CD4-positive, alpha-beta memory T cell (primary cell): ENCODE measurements at places on chromosomes 6 and 20.

DNA sequence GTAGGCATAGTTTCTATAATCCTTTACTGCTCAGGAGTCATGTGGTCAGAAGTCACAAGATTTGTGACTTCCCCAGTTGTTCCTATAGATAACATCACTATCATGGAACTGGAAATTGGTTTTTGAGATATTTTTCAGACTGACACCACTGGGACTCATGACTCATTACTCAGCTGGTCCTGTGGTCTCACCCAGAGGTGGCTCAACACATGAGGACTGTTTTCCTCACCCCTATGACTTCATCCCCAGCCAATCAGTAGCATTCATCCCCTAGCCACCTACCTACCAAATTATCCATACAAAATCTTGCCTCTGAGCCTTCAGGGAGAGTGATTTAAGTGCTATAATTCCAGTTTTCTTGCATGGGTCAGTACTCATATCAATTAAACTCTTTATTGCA is 1217.7 kb downstream of the EPHA7 start:
- DNase-seq: no peak

GRCh38 chr6:18330548-18331081 is 56.5 kb upstream of the RNF144B start:
- no peak for DNase-seq

DNA sequence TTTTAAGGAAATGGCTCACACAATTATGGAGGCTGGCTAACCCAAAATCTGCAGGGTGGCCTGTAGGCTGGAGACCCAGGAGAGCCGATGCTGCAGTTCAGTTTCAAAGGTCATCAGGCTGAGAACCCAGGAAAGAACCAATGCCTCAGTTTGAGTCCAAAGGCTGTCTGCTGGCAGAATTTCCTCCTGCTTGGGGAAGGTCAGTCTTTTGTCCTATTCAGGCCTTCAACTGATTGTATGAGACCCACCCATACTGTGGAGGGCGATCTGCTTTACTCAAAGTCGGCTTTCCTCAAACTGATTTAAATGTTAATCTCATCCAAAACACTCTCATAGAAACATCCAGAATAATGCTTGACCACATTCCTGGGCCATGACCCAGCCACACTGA is 189.7 kb upstream of the CDYL start:
- DNase-seq: no peak

DNA sequence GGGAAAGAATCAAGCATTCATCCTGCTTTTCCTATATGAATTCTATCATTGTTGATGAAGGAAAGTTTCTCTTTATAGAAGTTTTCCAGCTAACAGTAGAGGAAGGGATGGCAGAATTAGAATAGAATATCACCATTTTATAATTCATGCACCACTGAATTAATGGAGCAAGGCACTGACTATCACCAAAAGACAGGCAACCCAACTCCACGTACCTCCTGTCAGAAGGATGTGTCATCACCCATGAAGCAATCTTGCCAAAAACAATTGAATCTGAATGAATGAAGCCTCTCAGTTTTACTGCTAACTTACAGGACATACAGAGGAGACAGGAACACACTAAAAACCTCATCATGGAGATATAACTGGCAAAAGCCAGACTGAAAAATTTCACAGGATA is 122.4 kb downstream of the NFATC2 start:
- no peak for DNase-seq

- peak; percentile 47 for DNase-seq
Measured at GRCh38 chr6:41182069-41183034, 18.6 kb downstream of the TREML2 start.

- no peak for DNase-seq
Measured at GRCh38 chr6:90003941-90004340, 109.7 kb downstream of the GJA10 start.

GRCh38 chr6:33126101-33126714 is 50.4 kb downstream of the HLA-DPB1 start:
- DNase-seq: peak; percentile 41

GRCh38 chr6:136566007-136566487 is 15.8 kb upstream of the MAP7 start:
- no peak for DNase-seq

DNA sequence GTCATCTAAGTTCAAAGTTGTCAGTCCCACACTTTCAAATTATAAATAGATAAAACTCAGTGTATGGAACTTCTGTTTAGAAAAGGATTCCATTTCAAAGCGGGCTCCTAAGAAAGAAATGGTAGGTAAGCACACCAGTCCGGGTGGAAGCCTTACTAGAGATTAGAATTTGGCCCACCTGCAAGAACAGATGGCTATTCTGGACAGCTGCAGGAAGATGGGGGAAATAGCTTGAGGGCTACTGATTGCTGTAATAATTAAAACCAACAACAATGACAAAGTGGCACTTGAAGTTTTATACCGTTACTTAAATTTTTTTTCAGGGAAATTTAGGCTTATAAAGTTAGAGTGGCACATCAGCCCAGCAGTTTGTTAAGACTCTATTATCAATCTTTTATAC is 83.3 kb downstream of the HIVEP2 start:
- DNase-seq: no peak

- DNase-seq: no peak
Measured at GRCh38 chr6:72464791-72465691, 156.8 kb upstream of the KCNQ5 start.
